Activated naive CD4-positive, alpha-beta T cell treated with anti-CD3 and anti-CD28 coated beads, Interleukin-2, amount 10 ng/mL, durations not matched to agents 5 hours and 36 hours (primary cell): ENCODE measurements at places on chromosomes 16 and 17. TPM values are rescaled to one million over a fixed set of nuclear protein-coding genes. Genes with fewer than 3 reads are reported as not detected.

MMP28 gene
- not detected for total RNA-seq

PLXDC1 gene
- total RNA-seq = 13.4 TPM

RAMP2 gene
- total RNA-seq = not detected

TNS4 gene
- total RNA-seq = 5.7 TPM
